Fibroblast of skin of right biceps (primary cell): ENCODE measurements at places on chromosomes 1 and 21.

GRCh38 chr1:237749122-237749521, 141.6 kb downstream of the ZP4 start:
- no peak for DNase-seq

- no peak for DNase-seq
Observed at GRCh38 chr1:217010253-217010652, 287.0 kb upstream of the ESRRG start.

DNA sequence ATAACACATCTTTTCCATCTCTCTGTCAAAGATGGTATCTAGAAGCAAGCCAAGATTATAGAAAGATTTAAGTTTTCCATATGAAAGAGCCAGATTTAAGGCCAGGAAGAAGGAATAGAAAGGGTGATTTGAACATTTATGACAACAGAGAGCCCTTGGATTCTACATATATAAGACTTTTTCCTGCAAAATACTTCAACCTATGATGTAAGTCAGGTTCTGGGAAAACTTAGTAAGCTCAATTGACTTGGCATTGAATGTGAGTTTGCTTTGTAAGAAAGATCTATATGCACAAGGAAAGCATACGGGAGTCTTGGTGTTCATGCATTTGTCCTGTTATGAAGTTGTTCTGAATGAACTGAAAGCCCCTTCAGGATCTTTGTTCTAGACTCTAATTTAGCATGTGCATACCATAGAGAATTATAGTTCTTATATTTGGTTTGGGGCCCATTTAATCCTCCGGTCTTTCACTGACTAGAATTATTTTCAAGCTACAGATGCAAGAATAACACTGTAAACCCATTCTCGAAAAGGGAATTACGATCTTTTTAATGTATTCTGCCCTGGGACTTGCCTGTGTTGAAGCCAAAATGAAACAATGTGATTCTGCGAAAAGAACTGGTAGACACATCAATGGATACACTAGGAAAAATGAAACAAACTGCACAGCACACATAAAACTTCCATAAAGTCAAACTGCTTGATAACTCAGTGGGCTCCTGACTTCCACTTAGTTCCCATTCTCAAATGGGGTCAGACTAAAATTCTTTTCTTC, 152.8 kb downstream of the DISP1 start:
- no peak for DNase-seq

DNA sequence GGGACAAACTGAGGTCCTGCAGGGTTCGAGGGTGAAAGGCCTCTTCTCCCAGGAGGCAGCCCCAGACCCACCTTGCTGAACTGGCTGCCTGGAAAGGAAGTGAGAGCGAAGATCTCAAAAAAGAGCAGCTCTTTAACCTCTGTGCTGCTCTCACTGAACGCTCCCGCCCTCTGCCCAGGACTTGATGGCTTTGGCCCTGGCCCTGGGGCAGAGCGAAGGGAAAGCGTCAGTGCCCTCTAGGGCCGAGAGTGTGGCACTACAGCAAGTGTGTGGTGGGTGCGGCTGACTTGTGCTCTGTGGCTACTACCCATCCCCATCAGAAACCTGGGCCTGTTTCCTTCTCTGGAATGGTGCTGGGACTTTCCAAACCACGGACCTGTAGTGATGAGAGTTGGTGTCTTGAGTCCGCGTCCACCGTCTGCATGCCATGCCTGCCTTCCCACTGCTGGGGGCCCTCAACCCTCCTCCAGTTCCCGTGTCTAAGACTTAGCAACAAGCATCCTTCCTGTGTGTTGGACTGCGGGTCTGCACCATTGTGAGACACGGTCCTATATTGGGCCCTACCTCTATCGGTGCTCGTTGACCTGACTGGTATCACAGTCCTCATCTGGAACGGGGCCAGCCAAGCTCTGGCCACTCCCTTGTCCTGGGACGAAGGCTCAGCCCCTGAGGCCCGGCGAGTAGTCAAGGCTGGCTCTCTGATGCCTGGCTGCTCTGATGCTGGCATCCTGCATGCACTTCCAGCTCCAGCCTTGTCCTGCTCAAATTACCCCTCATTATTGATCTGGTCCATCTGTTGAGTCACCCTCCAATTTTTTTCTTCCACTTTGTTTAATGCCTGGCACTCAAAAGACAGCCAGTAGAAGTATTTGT, 180.3 kb downstream of the DISC1 start:
- peak; percentile 52 for DNase-seq

- DNase-seq = peak; percentile 89
Observed at GRCh38 chr1:66575739-66576138, 41.8 kb downstream of the SGIP1 start.

DNA sequence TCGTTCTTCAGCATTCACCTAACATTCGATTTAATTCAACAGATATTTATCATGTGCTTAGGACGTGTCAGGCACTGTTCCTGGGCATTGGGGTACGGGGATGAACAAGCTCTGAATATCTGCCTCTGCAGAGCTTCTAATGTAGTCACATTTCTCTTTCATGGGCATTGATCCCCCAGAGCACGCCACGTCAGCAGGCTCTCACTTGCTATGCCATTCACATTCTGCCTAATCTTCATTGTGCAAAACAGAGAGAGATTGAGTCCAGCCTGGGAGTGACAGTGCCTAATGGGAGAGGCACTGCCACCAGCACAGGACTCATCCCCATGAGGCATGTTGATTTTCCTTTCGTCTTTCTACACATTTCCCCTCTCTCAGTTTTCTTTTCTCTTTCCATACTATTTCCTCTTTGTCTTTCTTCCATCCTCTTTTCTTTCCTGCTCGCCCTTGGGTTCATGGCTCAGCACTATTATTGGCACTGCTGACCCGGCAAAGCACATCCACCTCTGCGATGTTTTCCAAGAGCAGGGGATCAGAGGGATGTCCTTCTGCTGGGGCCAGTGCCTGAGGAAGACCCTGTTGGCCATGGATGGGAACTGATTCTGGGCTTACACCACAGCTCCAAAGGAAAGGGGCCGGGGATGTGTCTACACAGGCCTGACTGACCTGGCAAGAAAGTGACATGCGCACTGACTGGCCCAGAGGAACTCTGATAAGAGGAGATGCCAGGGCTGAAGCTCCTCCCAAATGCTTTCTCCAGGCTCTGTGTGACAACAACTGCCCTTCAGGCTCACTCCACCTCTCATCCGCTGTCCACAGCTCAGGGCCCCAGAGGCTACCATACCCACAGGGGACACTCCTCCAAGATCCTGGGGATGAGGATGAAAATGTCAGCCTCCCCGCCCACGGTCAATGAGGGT, 195.9 kb downstream of the TOMM20 start:
- no peak for DNase-seq

- peak; percentile 83 for DNase-seq
Observed at GRCh38 chr21:32844653-32845436, 73.3 kb upstream of the PAXBP1 start.

- peak; percentile 5 for DNase-seq
Observed at GRCh38 chr1:192824511-192824910, 15.7 kb downstream of the RGS2 start.

- peak; percentile 53 for DNase-seq
Observed at GRCh38 chr1:62462370-62462769, 25.5 kb downstream of the USP1 start.

DNA sequence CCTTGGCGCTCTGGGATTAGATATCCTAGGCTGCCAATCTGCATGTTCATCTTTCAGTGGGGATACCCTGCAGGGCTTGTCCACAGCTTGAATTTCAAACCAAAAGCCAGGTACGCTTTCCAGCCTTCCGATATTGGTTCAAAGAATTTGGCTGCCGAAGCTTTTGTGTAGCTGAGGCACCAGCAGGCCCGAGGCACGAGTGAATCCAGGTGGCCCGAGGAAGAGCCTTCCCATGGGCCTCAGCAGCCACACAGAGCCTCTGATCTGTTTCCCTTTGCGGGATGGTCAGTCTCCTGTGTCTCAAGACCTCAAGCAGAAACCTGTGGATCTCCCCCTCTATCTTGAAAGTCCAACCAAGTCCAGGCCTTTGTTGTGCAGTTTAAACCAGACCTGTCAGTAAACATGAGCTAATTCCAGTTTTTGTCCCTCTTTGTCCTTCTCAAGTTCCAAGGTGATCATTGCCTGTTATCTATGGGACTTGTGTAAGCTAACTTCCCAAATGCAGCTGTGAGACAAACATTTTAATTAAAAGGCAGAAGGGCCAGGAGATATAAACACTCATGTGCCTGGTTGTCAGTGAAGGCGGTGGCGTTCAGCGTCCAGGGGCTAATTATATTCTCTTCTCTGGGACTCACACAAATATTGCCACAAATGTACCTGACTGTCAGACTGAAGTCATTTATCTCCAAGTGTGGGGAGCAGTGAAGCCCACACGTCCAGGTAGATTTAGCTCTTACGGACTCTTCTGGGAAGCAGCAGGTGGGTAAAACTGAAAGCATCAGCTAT, 30.6 kb downstream of the VANGL1 start:
- DNase-seq = no peak

GRCh38 chr1:85225624-85226380, 25.0 kb upstream of the SYDE2 start:
- no peak for DNase-seq

DNA sequence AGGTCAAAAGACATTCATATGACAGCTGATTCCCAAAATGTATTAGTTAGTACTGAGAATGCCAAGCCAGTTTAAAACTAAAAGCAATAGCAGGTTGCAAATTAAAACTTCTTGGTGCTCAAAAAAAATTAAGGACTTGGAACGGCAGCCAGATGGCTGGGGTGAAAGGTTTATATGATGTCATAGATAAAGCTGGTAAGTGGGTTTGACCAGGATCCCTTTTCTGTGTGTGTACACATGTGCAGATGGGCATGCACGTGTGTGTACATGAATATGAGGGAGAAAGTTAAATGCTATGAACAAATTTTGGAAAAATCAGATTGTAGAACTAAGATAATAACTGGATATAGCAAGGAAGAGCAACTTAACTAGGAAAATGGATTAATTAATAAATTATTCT, 39.1 kb upstream of the DPH5 start:
- DNase-seq = no peak

DNA sequence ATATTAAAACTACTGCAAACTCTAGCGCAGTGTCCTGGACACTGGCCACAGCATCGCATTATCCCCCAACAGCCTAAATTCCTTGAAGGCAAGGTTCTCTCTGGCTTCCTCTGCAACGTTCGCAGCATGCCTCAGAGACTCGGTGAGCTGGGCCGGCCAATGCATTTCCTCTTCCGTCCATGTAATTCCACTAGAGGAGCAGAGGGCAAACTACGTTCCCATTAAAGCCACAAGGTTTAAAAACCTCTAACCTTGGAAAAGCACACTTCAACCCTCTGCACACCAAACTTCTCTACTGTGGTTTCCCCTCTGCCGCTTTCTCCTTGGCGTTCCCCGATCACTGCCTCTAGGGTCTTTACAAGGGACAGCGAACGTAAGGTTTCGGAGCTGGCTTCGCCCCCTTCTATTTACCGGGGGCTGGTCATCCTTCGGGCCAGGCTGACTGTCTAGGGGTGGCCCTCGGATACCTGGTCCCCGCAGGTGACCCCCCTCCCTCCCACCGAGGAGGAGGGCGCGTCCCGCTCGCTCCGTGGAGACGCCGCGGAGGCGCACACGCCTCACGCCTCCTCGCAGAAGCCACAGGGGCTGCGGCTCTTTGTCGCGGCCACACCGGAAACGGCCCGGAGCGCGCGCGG, 456 bp upstream of the SMYD2 start:
- peak; percentile 56 for DNase-seq

DNA sequence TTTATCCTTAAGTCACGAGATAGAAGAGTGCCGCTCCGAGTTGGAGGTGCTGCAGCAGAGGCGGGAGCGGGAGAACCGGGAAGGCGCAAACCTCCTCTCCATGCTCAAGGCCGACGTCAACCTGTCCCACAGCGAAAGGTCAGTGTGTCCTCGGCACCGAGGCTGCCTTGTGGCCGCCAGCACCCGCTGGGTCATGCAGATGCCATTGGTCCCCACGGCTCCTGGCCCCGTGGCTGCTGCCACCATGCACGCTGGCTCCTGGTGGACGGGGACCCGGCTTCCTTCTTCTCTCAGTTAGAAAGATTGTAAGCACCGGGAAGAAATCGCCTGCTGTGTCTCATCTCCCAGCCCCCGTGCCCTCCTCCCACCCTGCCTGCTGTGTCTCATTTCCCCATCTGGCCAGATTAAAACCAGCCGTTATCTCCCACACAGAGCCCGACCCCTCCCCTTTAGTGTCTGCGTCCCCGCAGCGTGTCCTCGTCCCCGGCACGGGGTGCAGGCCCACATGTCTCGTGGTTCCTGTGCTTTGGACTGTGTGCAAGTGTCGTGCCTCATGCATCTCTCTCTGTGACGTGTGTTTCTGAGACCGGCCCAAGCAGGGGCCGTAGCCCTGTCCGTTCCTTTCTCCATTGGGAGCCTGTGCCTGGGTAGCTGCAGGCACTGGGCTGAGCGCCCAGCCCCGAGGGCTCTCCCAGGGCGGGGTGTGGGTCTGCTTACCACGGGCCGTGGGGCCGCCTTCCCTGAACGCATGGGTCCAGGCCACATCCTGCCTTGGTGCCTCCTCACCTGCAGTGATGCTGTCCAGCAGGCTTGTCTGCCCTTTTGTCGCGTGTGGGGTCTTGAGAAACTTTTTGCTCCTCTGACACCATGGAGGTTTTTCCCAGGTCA, 62.1 kb downstream of the PCNT start:
- no peak for DNase-seq

DNA sequence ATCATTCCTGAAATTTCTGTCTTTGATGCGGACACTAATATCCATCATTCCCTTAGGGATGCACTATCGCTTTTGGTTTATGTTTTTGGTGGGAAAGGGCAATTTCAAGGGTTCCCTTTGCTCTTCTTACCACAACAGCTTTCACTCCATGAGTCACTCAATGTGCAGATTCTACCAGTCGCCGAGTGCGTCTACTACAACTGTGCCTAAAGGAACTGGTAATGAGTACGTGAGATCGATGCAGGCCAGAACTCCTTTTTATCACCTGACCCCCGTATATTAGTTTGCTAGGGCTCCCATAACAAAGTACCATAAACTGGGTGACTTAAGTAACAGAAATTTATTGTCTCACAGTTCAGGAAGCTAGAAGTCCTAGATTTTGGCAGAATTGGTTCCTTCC, 27.5 kb upstream of the TMEM54 start:
- no peak for DNase-seq

DNA sequence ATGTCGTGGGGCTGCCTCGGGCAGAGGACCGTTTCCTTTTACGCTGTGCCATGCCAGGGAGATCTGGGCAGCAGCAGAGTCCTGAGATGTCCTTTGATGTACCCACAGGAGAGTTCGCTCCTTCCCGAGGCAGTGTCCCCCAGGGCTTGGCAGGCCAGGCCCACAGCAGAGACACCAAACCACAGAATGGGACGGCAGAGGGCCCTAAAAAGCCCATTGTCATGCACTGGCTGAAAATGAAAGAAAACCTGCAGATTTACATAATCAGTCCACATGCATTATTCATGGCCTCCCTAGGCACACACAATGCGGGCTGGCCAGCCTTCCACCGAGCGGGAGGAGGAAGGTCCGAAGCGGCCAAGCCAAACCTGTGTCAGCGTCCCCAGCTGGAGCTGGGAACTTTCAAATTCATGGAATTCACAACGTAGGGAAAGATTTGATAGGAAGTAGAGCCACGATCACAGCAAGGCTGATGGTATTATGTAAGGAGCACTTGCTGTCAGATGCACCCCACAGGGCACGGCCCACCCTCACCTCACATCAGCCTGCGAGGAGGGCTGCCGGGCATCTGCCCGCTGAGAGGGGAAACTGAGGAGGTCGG, 25.3 kb upstream of the EFHD2 start:
- DNase-seq = no peak

GRCh38 chr1:63148825-63149645, 173.3 kb upstream of the FOXD3 start:
- DNase-seq = peak; percentile 37
